ENCODE measurements at places on chromosomes 6 and 20.

GRCh38 chr6:54310377-54311152 lies 2.3 kb downstream of the TINAG start:
- no peak for DNase-seq

GRCh38 chr6:70379473-70380013 lies 33.8 kb upstream of the FAM135A start:
- DNase-seq, result no peak

DNA sequence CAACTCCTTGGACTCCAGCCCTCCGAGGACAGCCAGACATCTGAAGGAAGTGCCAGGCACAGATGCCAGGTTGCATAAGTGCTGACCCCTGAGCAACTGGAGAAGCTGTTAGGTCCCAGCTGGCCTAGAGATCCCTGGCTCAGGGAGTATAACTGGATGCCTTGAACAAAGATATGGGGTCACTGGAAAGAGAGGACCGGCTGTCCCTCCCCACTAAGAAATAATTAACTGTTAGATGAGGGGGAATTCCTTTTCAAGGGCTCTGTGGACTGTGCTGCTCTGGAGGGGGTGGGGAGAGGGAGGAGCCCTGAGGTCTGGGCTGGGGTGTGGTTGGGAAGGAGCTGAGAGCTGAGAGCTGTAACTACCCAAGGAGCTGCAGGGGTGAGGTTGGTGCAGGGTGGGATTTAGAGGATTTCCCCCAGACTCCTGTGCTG lies 39.6 kb downstream of the HLA-F start:
- DNase-seq, result no peak

GRCh38 chr20:22371843-22372242 lies 212.5 kb downstream of the FOXA2 start:
- DNase-seq, result no peak

DNA sequence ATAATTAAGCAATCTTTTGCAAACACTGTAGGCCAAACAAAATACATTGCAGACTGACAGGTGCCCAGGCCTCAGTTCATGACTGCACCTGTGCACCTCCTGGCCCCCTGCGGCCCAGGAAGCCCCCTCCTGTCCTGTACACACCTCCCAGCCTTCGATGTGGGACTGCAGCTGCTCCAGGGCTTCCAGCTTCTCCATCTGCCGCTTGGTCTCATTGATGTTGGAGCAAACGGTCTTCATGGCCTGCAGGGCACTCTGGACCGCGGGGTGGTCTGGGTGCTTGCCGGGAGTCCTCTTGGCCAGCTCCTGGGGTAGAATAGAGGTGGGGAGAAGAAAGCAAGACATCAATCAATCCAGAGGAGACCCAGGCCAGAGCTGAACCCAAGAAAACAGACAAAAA lies 119.7 kb downstream of the PREX1 start:
- no peak for DNase-seq

- no peak for DNase-seq
Observed at GRCh38 chr6:152223636-152224035, 413.5 kb downstream of the SYNE1 start.

DNA sequence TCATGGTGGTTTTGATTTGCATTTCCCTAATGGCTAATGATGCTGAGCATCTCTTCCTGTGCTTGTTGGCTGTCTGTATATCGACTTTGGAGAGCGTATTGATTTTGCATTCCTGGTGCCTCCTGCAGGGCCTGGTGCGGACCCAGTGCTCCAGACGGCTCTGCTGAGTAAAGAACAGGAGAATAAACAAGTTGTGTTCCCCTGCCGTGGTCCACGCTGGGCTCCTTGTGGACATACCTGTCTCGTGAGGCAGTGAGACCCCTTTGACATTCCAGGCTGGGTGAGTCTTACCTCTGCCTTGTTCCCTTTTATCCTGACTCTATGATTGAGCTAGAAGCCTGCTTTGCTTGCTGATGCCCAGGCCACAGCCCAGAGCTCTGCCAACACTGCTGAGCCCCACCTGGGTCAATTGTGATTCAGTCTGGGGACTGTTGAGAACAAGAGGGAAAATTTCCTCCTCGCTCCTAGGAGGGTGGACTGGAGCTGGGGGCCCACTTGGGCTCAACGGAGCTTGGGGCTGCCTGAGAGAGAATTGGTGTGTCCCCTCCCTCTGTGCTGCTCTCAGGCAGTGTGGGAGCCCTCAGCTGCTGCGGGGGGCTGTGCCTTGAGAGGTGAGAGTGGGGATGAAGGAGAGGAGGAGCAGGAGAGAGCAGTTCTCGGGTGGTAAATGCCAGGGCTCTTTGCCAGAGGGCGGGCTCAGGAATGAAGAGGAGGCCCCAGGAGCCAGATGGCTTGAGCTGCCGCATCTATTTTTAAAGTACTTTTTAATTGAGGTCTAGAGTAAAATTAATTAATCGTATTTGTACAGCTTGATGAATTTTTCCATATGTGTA lies 43.7 kb upstream of the PMEPA1 start:
- DNase-seq, result no peak

DNA sequence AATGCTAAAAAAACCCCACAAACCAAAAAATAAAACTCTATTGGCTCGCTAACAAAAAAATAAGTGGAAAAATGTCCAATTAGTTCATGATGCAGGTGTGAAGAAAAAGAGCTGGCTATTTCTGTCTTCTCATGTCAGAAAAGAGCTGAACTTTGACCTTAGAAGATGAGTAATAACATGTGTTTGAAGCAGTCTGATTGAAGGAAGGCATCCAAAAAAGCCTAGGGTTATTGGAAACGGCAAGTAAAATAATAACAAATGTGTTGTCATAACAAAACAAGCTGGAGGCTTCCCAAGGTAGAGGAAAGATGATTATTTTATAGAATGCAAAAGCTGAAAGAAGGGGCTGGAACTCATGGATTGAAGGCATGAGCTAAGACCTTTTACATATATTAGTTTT lies 94.4 kb upstream of the FAM184A start:
- DNase-seq, result no peak

DNA sequence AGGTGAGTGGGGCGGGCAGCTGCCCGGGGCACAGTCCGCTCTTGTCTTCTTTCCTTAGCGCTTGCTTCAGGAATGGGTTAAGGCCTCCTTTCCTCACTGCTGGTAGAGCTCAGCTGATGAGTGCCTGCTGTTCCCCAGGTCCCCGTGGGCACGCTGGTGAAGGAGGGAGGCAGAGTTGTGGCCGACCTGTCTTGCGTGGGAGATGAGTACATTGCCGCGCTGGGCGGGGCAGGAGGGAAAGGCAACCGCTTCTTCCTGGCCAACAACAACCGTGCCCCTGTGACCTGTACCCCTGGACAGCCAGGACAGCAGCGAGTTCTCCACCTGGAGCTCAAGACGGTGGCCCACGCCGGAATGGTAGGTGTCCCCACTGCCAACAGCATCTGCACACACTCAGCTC lies 15.7 kb downstream of the MTG2 start:
- DNase-seq, result no peak

GRCh38 chr6:1715336-1715735 lies 105.6 kb downstream of the FOXC1 start:
- DNase-seq, result no peak

- no peak for DNase-seq
Observed at GRCh38 chr20:17909869-17910321, 58.7 kb downstream of the SNX5 start.

DNA sequence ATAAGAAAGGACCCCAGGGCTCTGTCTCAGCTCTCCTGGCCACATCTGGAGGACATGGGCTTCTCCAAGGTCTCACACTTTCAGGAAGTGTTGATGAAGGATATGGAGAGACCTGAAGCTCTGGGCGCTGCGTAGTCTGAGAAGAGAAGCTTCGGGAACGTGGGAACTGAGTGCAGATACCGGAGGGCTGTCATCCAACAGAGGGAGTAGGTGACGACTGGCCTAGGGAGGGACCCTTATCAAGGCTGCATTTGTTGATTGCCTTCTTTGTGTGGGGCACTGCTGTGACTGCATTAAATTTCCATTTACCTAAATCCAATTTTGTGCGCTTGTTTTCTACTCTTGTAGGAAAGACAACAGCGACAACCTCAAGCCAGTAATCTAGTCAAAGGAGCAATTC lies 63.4 kb downstream of the PLG start:
- no peak for DNase-seq

DNA sequence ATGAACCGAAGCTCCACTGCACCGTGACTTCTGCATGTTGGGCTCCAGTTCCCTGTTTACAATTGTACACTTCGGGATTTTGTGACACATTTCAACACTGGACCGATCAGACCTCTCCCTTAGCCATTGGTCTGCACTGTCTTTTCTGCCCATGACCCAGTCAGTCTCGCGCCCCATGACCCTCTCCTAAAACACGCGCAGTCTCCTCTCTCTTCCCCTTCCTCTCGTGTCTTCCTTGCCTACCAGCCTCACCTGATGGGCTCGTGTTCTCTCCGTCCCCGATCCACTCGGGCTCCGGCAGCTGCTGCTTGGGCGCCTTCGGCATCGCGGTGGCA lies 535 bp upstream of the ABCF1 start:
- DNase-seq, result no peak

GRCh38 chr6:147711476-147711875 lies 203.0 kb downstream of the SAMD5 start:
- no peak for DNase-seq

DNA sequence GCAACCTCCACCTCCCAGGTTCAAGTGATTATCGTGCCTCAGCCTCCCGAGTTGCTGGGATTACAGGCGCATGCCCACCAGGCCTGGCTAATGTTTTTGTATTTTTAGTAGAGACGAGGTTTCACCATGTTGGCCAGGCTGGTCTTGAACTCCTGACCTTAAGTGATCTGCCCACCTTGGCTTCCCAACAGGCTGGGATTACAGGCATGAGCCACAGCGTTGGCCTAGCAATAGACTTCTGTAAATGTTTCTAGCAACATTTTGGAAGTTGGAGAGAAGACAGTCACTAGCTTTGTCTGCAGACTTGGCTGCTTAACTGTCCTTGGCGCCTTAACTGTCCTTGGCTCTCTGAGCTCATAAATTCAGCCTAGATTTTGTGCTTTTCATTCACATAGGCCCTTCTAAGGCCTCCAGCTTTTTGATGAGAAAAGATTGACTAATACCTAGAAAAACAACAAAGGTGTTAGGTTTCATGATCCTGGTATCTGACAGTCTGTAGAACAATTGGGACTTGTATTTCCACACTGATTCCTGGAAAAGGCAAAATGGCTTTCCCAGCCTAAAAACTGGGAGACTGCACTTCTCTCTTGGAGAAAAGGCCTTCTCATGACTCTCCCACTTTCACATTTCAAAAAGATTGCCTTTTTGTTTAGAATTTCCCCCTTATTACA lies 49.7 kb downstream of the OR2B2 start:
- DNase-seq, result no peak

GRCh38 chr20:58803533-58803932 lies 47.2 kb downstream of the GNAS-AS1 start:
- no peak for DNase-seq

DNA sequence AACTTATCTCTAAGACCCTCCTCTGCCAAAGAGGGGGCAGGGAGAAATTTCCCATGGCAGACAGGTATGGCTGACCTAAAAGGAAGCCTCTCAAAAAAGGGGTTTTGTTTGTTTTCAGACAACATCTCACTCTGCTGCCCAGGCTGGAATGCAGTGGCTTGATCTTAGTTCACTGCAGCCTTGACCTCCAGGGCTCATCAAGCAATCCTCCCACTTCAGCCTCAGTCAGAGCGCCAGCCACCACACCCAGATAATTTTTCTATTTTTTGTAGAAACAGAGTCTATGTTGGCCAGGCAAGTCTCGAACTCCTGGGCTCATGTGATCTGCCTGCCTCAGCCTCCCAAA lies 3.8 kb downstream of the EZR start:
- no peak for DNase-seq

DNA sequence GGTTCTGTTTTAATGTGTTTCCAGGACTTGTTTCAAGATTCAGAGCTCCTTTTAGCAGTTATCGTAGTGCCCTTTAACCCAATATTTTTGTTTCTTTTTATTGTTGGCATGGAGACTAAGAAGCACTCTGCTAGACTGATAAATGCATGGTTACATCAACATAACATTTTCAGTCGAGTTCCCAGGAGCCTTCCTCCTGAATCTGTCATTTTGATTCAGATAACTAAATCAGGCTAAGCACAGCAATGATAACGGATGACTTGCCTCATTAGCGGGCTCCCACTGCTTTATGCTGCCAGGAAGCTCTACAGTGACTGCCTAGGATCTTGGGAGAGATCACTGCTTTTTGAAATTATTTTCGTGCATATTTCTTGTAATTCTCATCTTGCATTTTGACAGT lies 772.8 kb upstream of the GJE1 start:
- no peak for DNase-seq

- DNase-seq, result no peak
Observed at GRCh38 chr6:13229205-13230085, 98.9 kb downstream of the TBC1D7 start.

GRCh38 chr6:41454189-41454789 lies 91.9 kb upstream of the FOXP4 start:
- DNase-seq, result no peak

- no peak for DNase-seq
Observed at GRCh38 chr6:72817208-72817607, 195.3 kb downstream of the KCNQ5 start.

GRCh38 chr6:64520050-64520449 lies 884.4 kb downstream of the PHF3 start:
- DNase-seq, result no peak
